ENCODE measurements at places on chromosomes 12 and 14.

DNA sequence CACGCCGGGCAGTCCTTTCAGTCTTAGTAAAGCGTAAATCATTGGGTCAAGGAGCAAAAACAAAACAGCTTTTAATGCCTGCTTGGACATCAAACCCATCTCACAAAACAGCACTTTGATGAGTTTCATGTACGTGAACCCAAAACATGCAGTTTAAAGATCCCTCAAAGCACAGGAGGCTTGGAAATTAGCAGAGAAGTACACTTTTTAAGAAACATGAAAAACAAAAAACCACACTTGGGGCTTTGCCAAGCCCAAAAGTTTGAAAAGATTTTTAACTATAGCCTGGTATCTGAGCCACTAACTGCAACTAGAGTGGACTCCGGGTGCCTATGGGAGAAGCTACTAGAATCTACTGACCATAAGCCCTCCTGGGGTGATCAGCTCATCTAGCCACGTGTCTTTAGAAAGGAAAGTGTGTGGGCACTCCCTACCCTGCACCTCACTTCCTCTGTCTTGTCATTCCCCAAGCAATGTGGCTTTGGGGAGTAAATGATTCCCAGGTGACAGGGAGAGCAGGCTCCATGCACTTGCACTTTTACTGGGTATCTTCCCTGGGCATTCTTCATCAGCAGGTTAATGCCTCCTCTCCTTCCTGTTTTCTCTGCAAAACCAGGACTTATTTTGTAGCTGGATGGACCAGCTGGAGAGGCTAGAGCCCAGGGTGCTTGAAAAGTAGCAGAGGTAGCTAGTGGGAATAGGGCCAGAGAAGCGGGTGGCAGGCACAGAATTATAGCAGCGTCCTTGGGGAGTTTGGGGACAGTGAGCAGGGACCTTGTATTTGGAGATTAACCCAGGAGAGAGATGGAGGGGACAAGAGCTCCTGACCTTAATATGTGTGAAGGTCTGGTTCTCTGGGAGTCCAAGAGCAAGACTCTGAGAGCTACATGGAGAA lies 339.3 kb downstream of the BCL11B start:
- DNase-seq, result no peak

DNA sequence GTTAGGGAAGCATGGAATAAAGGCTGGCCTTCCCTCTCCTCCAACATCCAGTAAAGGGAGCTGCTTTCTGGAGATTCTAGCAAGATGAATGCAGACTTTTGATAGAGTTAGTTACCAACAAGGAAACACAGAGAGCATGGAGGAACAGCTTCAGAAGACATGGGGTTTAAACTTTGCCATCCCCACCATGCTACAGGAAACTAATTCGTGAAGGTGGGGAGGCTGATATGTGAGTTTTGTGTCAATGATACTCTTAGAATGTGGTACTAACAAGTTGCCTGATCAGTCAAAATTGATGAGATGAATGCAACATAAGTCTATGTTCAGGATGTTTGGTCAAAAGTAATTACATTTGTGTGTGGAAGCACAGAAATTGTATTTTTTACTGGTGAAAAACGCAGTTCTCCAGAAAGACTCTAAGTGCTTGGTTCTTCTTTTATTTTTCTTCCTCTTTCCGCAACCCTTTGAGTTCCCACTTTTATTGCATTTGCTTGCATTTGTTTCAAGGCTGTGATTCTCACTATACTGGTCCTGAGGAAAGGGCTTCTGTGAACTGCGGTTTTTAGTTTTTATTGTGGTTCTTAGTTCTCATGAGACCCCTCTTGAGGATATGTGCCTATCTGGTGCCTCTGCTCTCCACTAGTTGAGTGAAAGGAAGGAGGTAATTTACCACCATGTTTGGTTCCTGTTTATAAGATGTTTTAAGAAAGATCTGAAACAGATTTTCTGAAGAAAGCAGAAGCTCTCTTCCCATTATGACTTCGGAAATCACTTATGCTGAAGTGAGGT lies at the start of gene CLEC4A:
Gene CLEC4A, plus strand, starts transcription at position 494 of the 789 bp plus-strand sequence. Its CDS starts 262 bp downstream, at position 756.
- DNase-seq, result no peak

DNA sequence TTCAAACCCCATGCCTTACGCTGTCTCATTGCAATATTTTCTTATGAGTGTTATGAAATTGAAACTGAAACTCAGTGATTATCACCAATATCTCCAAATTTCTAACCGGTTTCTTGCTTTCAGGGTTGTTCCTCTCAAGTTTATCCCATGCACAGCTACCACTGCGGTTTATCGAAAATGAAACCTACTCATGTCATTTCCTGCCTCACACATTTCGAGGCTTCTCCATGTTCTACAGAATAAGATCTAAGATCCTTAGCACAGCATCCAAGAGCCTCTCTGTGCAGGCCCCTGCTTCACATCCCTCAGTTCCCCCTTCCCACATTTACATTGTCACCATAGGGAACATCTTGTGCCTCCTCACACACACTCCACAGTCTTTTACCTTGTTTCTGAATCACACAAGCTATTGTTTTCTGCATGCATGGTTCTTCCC lies 45.5 kb upstream of the FAR2 start:
- no peak for DNase-seq

GRCh38 chr12:105226219-105226618 lies 9.8 kb downstream of the APPL2 start:
- peak; percentile 90 for DNase-seq

- DNase-seq, result no peak
Measured at GRCh38 chr12:42278128-42278510, 40.1 kb upstream of the YAF2 start.

DNA sequence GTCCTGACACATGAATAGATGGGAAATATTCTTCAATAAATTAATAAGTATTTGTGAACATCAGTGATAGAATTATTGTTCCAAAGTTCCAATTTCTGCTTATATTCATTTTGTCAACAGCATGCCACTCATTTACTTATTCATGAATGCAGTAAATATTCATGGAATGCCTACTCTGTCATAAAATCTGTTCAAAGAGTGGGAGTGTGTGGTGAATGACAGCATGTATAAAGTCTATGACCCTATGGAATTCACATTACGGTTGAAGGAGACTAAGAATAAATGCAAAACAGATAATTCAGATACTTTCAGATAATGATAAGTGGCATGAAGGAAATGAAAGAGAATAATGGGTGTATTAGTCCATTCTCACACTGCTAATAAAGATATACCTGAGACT lies 494.7 kb downstream of the NRXN3 start:
- no peak for DNase-seq

DNA sequence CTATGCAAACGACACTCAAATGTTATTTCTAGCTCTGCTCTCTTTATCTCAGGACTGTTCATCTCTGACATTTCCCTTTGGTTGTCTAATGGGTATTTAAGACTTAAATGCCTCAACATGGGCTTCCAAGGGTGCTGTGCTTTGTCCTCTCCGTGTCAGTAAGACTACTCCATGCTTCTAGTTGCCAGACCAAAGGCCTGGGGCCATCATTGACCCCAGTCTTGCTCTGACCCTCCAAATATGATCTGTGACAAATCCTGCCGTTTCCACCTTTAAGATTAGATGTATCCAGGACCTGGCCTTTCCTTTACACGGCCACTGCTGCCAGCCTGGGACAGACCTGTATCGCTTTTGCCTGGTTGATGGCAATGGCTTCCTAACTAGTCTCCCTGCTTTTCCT lies 126.3 kb upstream of the DYRK2 start:
- DNase-seq, result no peak

GRCh38 chr14:103155010-103155409 lies 31.7 kb downstream of the TNFAIP2 start:
- no peak for DNase-seq

DNA sequence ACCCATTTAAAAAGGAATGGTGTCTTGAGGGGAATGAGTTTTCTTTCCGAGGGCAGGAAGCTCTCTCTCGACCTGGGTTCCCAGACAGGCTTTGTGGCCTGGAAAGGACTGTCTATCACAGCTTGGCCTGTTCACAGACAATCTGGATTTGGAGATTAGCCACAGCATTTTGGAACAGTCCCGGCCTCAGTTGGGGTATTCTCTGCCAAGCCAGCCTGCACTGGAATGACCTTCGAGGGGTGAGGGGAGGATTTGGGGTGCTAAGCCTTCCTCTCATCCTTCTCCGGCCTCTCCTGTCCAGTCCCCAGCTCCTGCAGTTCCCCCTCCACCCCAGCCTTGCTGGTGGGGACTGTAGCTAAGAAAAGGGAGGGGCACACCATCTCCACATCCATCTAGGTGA lies 13.0 kb downstream of the TBX5 start:
- DNase-seq, result no peak

GRCh38 chr12:48615681-48616080 lies 45.8 kb upstream of the LALBA start:
- DNase-seq, result no peak

DNA sequence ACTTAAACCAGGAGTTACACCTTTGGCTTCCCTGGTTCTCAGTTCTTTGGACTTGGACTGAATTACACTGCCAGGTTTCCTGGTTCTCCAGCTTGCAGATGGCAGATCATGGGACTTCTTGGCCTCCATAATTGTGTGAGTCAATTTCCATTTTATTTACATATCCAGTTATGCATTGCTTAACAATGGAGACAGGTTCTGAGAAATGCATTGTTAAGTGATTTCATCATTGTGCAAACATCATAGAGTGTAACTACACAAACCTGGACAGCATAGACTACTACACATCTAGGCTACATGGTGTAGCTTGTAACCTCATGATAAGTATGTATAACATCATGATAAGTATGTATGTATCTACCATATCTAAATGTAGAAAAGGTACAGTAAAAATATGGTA lies 276.1 kb upstream of the BTG1 start:
- DNase-seq, result no peak

DNA sequence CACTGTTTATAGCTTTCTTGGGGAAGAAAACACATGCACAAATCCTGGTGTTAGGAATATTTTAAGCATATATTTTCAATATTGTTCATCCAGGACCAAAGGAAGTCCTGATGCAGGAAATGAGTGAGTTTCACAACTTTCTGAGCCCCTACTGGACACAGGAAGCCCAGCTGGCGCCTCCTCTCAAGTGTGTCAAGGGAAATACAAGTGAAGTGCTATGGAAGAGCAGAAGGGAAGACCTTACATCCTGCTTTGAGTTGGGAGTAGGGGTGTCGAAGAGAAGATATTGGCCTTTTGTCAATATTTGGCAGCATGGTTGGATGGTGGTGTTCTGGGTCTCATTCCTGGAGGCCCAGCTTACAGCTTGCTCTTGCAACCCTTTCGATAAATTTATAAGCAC lies 66.1 kb upstream of the ZDHHC17 start:
- DNase-seq, result no peak

- no peak for DNase-seq
Measured at GRCh38 chr14:66746316-66747006, 238.5 kb downstream of the GPHN start.

- DNase-seq, result no peak
Measured at GRCh38 chr12:104416136-104416535, 40.6 kb upstream of the CHST11 start.

DNA sequence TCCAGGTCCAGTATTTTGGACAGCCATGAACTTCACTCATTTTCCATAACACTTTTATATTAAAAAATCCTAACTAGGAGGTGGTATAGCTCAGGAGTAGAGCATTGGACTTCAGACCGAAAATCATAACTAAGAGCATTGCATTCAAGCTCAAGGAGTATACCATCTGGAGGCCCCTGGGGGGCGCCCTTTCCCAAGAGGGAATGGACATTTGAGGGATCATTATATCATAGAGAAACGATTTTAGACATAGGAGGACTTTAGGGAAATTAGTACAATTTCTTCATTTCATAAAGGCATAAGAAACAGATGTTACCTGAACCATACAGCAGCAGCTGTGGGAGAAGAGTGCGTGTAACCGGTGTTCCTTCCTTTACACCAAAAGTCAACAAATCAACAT lies 5.2 kb upstream of the ATG14 start:
- no peak for DNase-seq

DNA sequence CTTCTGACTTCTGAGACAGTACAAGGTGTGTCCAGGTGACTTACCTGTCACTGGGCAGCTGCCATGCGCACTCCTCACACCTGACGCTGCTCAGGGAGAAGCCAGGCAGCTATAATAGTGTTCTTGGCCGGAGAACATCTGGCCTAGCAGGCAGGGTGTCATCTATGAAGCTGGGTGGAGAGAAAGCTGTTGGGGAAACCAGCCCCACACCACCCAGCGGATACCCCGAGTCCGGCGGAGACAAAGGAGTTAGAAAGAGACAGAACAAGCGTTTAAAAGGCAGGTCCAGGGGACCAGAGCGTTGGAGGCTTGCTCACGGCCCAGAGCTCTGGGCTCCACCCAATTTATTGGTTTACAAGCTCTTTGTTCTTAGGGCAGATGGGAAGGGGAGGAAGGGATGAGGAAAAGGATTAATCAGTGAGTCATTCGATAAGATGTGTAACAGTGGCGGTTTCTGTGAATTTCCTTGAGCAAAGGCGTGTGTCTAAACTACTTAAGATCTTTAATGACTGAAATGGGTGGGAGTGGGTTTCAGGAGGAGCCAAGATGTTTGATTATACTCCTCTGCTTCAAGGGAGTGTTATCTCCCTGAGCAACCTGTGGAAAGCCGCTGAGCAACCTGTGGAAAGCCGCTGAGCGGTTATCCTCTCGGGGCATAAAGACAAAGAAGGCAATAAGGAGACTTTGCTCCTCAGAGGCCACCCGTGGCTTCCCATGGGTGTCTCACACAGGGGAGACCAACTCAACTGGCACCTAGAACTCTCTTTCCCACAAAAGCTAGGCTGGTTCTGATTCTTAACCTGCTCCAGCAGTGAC lies at the start of gene GALNT8:
Gene GALNT8, plus strand, starts transcription at position 580 of the 816 bp plus-strand sequence. CDS start 278 bp downstream, outside the sequence.
- no peak for DNase-seq

- DNase-seq, result no peak
Measured at GRCh38 chr12:42538203-42538602, 51.3 kb downstream of the PRICKLE1 start.

- DNase-seq, result no peak
Measured at GRCh38 chr14:98146416-98146815, 1125.6 kb downstream of the BCL11B start.

- DNase-seq, result no peak
Measured at GRCh38 chr14:100503251-100503650, 84.0 kb downstream of the BEGAIN start.

DNA sequence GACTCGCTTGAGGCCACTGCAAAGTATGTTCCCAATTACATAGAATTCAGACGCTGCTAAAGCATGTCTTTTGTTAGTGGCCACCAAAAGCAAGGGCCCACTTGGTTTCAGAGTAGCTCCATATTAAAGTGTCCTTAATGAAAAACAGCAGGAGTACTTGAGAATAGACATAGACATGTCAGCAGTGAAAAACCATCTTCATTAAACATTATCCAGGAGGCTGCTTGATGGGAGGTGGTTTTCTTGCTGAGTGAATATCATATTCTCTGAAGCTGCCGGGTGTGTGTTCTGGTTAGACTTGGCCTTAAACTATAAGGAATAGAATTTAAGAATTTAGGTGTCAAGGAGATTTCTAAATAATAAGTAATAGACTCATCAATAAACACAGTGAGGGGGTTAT lies 79.5 kb upstream of the CCDC198 start:
- no peak for DNase-seq
